ENCODE measurements at places on chromosomes 1 and 21.
A peak's percentile ranks its signal among the peaks of the same experiment; 100 is the strongest.

GRCh38 chr1:95117207-95118066, at the start of gene TLCD4:
TSS of gene TLCD4 (plus strand) at chr1:95117355. CDS start at chr1:95143902, 26,547 bp downstream.
- peak; percentile 43 for DNase-seq

DNA sequence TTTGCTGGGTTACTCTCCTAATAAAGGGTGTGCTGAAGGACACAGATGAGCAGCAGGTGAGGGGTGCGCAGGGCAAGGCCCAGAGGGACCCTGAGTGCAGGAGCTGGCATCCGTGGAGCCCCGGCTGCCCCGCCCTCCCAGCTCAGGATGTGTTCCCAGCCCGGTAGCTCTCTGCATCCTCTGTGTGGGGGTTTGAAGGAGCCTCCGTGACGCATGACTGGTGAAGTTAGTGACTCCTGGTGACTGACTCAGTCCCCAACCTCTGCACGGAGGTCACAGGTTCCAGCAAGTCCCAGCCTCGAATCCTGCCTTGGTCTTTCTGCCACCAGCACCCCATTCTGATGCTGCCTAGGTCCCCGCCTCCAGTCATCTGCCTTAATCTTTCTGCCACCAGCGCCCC, 21.6 kb upstream of the TSPEAR start:
- DNase-seq = no peak

DNA sequence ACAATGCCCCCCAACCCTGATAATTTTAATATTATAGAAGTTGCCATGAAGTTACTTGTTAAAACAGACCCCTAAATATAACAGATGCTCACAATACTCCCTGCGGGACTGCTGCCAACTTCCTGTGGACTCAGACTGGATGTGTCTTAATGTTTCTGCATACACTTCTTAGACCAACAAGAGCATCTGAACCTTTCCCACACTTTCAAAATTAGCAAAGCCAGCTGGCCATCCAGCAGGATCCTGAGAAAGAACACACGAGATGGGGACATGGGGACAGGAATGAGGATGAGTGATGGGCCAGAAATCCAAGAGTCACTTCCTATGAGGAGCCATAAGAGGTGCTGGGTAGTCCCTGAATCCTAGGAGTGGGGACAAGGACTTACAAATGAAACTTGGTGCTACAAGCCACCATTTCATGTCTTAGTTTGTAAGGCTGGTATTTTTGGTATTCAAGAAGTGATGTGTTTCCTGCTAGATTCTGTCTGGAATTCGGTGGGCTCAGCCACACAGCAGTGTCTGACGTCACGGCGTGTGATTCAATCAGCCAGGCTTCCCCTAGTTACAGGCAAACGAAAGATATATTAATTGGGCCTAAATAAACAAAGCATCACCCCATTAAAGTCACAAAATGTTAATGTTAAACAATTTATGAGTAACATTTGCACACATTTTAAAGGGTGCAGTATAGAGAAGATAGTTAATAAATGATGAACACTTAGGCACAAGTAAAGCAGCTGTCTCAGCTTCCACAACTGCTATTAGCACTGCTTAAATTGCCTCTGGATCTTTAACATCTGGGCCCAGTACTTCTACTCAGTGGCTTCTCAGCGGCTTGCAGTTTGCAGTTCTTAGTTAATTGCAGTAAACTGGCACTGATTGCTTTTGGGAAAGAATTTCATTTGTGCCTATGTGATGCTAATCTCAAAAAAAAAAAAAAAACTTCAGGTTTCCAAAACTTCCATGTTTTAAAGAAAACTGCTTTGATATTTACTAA, 41.2 kb upstream of the RGS8 start:
- DNase-seq = no peak

GRCh38 chr1:107138166-107138565, 2.7 kb upstream of the NTNG1 start:
- DNase-seq = no peak

DNA sequence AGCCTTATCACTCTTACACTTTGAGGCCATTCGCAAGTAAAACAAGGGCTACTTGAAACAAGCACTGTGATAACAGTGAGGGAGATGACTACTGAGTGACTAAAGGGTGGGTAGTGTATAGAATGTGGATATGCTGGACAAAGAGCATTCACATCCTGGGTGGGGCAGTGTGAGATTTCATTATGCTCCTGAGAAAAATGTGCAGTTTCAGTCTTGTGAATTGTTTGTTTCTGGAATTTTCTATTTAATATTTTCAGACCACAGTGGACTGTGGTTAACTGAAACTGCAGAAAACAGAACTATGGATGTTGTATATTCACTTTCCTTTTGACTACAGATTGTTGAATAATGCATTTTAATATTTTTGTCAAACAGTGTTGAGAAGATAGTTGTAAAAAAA, 25.1 kb upstream of the B3GALT2 start:
- DNase-seq = no peak

- no peak for DNase-seq
These were observed 709 bp downstream of the GART start for GRCh38 chr21:33541105-33541711.

- no peak for DNase-seq
These were observed 86.9 kb downstream of the LRRC8D start for GRCh38 chr1:89907727-89908212.

DNA sequence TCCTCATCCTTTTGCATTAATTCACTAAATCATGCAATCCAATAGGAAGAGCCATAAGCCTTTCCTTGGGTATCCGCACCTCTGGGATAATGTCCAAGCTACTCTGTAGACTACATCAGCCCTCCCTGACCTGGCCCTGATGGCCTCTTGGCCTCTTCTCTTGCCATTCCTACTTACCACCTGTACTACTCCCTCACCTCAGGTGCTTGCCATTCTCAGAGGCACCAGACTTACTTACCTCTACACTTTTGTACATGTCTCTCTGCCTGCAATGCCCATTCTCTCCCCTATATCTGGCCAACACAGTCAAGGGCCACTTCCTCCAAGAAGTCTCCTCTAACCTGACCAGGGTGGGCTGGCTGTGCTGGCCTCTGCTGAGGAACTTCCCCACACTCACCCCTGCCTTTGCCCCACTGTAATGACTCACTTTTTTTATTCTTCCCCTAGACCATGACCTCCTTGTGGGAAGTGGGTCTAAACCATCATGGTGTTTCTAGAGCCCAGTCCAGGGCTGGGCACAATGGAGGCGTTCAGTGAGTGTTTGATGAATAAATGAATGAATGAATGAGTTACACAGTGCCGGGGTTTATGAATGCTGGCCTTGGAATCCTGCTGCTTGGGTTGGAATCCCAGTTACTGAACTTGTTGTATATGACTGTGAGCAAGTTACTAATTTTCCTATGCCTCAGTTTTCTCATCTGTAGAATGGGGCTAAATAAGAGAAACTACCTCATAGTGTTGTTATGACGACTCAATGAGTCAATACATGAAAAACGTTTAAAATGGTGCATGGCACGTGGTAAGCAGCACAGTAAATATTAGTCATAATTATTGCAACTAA, 179.8 kb downstream of the FOXD2 start:
- no peak for DNase-seq

DNA sequence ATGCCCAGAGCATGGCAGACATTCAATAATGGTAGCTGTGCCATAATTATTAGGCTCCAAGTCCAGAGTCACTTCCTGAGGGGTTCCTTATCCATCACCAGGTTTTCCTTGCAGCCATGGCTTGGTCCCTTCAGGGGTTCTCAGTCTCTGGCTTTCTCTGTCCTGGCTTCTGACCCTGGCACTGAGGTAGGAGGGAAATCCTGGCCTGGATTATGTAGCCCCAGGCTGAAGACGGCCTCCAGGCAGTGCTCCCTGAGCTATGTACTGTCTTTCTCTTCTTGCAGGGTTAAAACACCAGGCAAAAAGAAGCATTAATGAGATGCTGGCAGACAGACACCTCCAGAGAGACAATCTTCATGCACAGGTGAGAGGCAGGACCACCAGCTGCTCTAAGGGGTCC, 9.5 kb upstream of the PADI3 start:
- no peak for DNase-seq

- no peak for DNase-seq
These were observed 211.2 kb downstream of the PTGER3 start for GRCh38 chr1:70836456-70836855.

DNA sequence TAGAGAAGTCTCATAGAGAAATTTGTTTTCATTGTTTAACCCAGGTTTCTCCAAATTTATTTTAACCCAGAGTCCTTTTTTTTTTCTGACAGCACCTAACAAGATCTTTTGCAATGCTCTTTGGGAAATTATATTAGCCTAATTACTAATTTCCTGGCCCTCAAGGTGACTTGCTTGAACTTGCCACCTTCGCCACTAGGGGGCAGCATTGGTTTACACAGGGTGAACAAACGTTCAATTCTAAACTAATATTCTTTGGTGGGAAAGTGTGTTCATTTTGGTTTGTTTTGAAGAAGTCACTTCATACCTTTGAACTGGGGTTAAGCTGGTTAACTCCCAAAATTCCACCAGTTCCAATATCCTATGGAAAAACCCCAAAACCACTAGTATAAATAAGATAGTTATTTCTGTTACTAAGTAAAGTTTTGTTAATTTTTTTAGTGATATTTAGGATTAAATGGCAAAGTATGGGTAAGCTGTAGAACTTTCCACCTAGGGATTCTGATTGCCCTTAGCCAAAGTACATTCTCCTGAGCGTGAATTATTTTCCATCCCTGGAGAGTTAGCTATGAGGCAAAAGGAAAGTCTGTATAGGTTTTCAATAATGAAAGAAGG, 13.0 kb downstream of the CCDC190 start:
- DNase-seq = peak; percentile 56

DNA sequence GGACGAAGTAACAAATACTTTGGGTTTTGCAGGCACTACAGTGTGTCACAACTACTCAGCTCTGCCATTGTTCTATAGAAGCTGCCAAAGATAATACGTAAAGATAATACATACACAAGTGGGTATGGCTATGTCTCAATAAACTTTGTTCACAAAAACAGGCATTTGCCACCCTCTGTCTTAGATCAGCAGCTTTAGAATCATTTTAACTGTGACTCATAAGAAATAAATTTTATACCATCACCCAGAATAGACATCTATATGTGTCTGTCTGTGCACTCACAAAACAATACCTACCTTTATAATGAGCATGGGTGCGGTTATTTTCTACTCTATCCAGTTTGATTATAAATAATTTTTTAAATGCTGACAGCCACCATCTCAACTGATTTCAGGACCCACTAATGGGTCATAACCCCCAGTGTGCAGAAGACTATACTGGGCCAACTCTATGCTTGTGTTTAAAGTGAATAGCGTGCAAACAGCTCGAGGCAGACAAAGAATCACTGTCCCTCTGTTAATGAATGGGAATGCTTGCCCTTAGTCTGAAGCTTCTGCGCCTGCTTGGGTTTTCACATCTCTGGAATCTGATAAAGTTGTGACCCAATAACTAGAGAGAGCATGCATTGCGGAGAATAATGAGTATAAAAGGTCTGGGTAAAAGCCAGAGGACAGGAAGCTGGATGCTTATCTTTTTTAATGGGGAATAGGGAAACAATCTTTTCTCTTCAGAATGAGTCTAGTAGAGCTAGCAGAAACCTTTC, 216.2 kb downstream of the PLPP3 start:
- DNase-seq = no peak

- DNase-seq = no peak
These were observed 672 bp downstream of the POMGNT1 start for GRCh38 chr1:46197560-46197963.

GRCh38 chr1:68954841-68955240, 458.0 kb upstream of the DEPDC1 start:
- no peak for DNase-seq

DNA sequence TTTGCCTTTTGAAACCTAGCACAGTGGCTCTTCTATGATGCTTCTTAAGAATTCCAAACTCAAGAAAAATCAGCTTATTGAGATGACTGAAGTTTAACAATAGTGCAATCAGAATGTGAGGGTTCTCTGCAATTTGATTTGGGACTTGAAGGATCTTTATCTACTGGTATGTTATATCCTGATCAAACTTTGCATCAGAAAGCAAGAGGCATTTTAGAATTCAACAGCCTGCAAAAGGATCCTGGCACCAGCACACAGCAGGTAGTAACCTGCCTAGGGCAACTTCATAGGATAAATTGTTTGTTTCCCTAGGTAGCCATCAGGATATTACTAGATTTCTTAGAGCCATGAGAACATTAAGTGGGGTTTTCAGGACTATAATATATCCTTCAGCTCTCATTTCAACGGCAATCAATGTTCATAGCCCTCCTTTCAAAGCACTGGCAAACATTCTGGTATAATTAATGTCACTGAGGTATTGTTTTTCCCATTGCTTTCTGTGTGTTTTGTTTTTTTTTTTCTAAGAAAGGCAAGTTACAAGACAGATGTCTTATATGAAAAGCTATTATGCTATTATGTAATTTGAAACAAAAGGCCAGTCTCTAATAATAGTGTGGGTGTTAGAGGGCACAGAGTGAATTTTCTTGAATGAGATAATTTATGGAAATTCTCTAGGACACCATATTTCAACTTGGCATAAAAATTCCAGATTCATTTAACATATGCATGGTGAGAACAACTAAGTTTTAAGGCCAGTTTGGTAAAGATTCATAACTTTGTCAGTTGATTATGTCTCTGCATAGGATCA, 34.5 kb downstream of the NTNG1 start:
- DNase-seq = no peak

DNA sequence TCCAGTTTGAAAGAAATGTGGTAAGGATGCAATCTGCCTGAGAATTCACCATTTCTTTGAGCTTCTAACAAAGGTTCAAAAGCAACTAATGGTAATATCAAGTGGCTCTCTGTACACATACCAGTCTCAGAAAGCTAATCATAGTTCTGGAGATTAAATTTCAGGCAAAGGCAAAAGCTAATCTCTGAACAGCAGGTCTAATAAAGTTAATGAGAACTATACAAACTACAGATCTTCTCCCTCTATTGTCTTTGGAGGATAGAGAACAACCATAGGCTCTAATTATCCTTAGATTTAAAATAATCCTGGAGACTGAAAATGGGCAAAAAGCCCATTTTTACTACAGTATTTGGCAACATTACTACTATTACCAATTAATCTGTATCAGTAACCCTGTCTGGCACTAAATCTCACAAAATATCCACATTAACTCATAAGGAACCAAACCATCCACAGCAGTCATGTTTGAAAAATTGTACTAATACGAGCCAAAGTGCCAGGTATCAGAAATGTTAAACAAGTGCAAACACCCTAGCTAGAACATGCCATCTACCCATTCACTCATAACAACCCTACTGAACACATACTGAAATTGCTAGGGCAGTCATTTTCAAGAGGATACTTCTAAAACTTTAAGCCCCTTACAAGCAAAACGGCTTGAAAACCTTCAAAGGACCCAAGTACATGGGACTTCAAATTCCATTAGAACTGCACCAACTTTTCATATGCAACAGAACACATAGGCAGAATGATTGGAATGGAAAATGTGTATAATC, 4.8 kb downstream of the DIPK1A start:
- DNase-seq = no peak
